NCI-H345 (cell line): ENCODE measurements at places on chromosomes 3 and 15.

DNA sequence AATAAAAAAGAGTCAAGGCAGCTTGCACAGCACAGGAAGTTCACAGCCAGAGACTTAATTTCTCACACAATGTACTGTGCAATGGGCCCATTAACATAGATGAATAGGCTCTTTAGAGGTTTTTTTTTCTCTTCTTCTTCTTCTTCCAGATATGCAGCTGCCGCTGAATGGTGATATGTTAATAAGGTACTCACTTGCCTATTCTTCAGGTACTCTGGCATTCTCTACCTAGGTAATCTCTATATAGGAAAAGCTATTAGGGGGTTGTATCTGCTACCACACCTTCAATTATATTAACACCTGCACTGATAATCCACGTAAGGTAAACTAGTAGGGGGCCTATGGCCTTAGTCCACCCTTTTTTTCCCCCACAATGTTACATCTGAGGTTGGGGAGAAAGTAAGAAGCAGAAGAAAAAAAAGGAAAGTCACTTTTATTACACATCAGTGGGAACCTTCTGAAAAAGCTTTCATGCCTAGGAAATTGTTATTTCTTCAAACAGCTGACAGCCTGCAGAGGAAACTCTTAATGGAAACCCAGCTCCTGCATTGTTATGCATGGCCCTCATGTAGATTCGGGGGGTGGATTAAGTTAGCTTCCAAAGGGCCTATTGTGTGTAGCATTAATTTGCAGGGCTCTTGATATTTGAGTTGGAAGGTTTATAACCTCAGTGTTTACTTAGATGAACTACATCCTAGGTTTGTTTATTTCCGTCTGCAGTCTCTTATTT, 525.5 kb downstream of the ZIC1 start:
- DNase-seq: no peak

DNA sequence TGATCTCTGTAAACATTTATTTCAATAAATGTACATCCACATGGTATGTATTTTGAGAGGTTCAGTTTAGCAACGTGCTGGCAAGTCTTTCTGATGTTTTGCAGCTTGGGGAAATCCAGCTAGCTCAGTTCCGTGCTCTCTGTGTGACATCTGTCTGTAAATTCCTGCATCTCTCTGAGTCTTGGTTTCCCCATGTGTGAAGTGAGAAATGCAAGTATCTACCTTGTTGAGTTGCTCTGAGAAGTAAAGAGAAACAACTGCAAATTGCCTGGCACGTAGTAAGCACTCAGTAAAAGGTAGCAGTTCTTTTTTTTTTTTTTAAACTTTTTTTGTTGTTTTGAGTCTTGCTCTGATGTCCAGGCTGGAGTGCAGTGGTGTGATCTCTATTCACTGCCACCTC, 30.2 kb upstream of the MORF4L1 start:
- DNase-seq: no peak

DNA sequence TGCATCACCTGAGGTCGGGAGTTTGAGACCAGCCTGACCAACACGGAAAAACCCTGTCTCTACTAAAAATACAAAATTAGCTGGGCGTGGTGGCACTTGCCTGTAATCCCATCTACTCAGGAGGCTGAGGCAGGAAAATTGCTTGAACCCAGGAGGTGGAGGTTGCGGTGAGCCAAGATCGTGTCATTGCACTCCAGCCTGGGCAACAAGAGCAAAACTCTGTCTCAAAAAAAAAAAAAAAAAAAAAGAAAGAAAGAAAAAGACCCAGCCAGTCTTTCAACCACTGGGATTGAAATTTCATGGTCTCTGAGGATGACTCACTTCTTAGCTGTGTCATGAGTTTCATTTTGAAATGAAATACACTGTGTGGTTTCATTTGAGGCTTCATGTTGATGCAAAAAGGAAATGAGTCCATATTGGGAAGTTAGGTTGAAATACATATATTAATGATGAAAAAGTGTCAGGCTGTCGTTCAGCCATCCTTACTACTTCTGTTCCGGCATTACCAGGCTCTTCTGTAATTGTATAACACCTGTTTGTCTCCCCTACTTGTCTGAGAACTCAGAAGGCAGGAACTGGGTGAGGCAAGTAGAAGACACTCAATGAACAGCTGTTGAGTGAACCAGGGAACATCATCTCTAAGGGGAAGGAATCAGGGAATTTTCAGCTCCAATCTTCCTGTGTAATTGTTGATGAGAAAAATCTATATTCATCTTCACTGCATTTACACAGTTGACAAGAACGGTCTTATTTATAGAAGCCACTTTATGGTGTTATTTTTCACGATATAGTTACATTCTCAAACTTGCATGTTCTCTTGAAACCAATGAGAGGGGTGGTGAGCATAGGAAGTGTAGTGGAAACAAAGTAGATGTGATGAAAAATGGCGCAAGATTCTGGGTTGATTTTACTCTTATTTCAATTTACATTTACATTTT, 87.4 kb downstream of the NFKBIZ start:
- no peak for DNase-seq

DNA sequence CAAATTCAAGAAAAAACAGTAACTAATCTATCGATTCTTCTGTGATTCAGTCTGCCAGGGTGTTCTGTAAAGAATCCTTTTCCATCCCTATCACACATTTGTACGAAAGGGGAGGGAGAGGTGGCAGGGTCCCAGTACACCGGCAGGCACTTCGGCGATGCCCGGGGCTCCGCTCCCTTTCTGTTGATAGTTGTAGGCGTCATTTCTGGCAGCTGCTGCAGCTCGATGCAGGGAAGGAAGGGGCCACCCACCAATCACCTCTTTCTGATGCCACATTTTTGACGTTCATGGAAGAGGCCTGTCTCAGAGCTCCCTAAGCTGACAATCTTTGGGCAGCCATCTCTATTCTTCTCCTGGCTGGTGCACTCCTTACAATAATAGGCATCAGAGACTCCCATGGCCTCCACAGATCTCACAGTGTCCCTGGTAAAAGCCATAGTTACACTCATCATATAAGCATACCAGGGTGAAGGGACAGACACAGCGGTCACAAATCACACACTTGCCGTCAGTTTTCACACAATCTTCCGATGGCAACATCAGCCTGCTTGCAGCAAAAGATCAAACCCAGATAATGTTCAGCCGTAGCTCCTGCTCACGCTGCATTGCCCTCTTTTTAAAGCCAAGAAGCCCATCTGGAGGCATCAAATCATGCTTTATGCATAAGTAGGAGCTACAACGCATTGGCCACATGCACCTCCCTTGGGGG, 60.8 kb upstream of the ZBTB38 start:
- DNase-seq: no peak

DNA sequence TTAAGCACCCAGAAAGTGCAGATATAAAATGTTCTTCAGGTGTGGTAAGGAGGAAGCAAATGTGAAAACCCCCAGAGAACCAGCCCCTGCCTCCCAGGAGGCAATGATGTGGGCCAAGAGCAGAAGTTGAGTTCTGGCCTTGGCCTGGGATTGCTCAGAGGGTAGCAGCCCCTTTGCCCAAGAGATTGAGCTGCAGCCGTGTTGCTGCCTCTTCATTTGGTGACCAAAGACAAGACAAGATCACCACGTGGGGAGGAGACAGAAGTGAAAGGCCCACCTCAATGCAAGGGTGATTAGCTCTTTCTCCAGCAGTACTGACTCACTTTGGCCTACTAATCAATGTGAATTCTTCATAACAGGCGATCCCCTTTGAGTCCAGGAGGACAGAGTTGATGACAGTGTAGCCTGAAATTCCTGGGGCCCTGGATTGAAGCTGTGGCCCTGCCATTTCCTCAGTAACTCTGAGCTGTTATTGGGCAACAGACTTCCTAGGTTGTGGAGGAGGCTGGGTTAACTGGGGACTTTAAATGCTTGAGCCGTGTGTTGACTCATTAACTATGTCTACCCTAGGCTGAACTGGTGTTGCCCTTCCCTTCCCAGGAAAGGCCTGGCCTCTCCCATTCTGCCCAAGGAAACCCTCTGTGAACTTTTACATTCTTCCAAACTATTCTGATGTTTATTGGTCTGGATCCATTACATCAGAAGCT, 86.5 kb downstream of the ST6GAL1 start:
- no peak for DNase-seq

GRCh38 chr3:125037498-125038150, 18.2 kb downstream of the HEG1 start:
- no peak for DNase-seq

- no peak for DNase-seq
These were observed 28.0 kb downstream of the WDR76 start for GRCh38 chr15:43854801-43855200.

DNA sequence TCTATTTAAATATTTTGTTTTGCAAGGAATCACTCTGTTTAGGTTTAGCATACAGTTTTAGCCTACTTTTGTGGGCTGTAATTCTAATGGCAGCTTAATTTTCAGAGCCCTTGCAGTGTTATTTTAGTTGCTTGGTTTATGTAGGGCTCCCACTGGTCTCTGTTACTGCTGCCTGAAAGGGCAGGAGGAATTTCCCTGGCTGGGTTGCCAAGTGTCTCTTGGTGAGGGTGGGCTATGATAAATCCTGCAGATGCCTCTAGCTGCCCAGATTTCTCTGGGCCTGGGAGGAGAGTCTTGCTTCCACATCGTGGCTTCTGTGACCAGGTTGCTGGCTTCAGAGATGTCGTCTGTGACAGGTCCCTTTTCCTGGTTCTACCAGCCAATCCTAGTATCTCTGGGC, 36.2 kb downstream of the ILDR1 start:
- DNase-seq: no peak
